ENCODE measurements at places on chromosomes 6 and 20. TPM values are rescaled to one million over a fixed set of nuclear protein-coding genes. Genes with fewer than 3 reads are reported as not detected.

- no peak overlapping the region for H3K4me3 ChIP-seq
- H3K36me3 ChIP-seq: no peaks in the 10 kb centered on the region
- no peaks in the 10 kb centered on the region for H3K4me1 ChIP-seq
- DNase-seq: no peak
- no peak overlapping the region for H3K27ac ChIP-seq
- no peaks in the 10 kb centered on the region for H3K27me3 ChIP-seq
Measured at GRCh38 chr6:34566830-34567546, 10.9 kb upstream of the SPDEF start.

GRCh38 chr6:21340573-21340972 is 253.0 kb upstream of the SOX4 start:
- H3K4me3 ChIP-seq: no peak overlapping the region
- DNase-seq: no peak
- no peaks in the 10 kb centered on the region for H3K27me3 ChIP-seq
- H3K36me3 ChIP-seq: no peaks in the 10 kb centered on the region
- no peak overlapping the region for H3K27ac ChIP-seq
- no peaks in the 10 kb centered on the region for H3K4me1 ChIP-seq

- peak; percentile 67 for DNase-seq
- H3K36me3 ChIP-seq: no peaks in the 10 kb centered on the region
- H3K4me1 ChIP-seq: peaks cover 6% of the 10 kb centered on the region
- H3K4me3 ChIP-seq: peak overlapping the region; percentile 35
- H3K27me3 ChIP-seq: no peaks in the 10 kb centered on the region
Measured at GRCh38 chr6:52551483-52552277, 25.2 kb downstream of the TRAM2 start.

Gene NKX2-4
- 0.15 TPM for total RNA-seq

DNA sequence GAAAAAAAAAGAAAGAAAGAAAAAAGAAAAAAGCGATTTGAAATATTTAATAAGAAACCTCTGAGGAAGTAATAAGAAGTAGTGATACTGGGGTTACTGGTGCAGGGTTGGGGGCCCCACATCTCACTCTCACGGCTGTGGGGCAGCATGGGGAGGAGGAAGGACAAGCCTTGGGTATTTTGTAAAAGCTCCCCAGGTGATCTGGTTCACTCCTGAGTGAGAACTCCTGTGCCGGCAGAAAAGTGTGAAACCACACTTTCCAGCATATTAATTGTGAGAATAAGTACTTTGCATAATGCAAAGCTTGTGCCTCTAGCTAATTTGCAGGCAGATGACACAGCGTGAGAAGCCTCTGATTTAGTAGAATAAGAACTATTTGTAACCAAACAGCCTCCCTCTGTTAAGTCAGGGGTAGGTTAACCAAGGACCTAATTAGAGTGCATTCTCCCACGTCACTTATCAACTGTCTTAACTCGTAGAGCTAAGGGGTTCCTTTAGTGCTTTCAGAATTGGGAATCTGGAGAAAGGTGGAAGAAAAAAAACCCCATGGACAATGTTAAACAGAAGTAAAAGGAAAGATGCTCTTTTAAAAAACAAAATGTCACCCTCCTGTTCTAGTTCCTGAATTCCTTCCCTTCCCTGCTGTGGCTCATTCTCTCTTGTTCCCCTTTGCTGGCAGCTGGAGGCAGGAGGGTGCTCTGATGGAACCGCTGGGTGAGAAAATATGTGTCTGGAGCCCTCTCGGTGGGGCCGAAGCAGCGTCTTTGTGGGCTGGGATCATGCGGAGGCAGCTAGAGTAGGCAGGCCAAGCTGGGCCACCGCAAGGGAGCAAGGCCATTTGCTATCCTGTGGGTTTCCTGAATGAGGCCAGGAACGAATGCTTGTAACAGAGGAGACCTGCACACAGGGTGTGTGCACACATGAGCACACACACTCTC is 108.7 kb downstream of the FYN start:
- no peak overlapping the region for H3K4me3 ChIP-seq
- no peaks in the 10 kb centered on the region for H3K36me3 ChIP-seq
- peaks cover 16% of the 10 kb centered on the region for H3K4me1 ChIP-seq
- H3K27ac ChIP-seq: no peak overlapping the region
- DNase-seq: peak; percentile 49
- no peaks in the 10 kb centered on the region for H3K27me3 ChIP-seq

GRCh38 chr6:169253337-169254238 is at the start of gene THBS2:
Gene THBS2, minus strand, starts transcription at chr6:169253846. Its CDS starts 3,062 bp downstream, at chr6:169250784.
- H3K27ac ChIP-seq: no peak within 1 kb of the TSS
- DNase-seq: no peak
- H3K4me1 ChIP-seq: peaks cover 10% of the 10 kb centered on the region
- peaks cover 16% of the 10 kb centered on the region for H3K36me3 ChIP-seq

DNA sequence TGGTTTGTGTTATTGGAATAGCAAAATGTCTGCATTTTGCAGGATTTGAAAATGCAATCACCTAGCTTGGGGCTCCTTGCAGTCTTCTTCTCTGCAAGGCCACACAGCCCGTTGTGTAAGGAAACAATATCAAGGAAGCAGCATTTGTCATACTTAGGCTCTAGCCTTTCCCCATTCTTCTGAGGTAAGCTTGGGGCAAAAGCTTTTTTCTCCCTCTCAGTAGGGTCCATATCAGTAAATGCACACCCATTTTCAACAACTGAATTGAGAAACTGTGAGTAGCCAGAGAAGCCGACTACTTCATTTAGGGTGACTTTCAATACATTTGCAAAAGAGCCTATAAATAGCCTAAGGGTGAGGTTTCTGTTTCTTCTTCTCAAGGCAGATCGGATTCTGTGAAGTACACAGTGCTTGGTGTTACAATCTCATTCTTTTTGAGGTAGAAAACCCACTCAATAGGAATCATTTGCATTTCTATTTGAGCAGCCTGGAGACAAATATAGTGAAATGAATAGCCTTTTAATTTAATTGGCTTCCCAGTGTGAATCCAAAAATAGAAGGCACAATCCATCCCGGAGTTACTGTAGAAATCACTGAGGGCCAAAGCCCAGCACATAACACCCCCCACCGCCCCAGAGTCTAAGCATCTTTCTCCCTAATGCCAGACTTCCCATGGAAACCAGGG is 61.8 kb downstream of the BTBD3 start:
- no peak overlapping the region for H3K27ac ChIP-seq
- no peaks in the 10 kb centered on the region for H3K27me3 ChIP-seq
- no peak overlapping the region for H3K4me3 ChIP-seq
- DNase-seq: no peak
- H3K4me1 ChIP-seq: peaks cover 8% of the 10 kb centered on the region

Gene JPH2
- total RNA-seq: 0.31 TPM

GRCh38 chr20:38126932-38127621 is 38.0 kb downstream of the TGM2 start:
- no peak for DNase-seq
- no peaks in the 10 kb centered on the region for H3K36me3 ChIP-seq
- no peaks in the 10 kb centered on the region for H3K4me1 ChIP-seq
- H3K27ac ChIP-seq: no peak overlapping the region

GRCh38 chr6:96520171-96521115 is 1.2 kb upstream of the UFL1 start:
- DNase-seq: peak; percentile 58
- peaks cover 7% of the 10 kb centered on the region for H3K36me3 ChIP-seq
- peak overlapping the region; percentile 24 for H3K27ac ChIP-seq
- H3K4me1 ChIP-seq: peaks cover 3% of the 10 kb centered on the region
- peak overlapping the region; percentile 97 for H3K4me3 ChIP-seq
- H3K27me3 ChIP-seq: no peaks in the 10 kb centered on the region

Gene TDRD6
- 0.02 TPM for total RNA-seq

Gene SLPI
- not detected for total RNA-seq
